ENCODE measurements at places on chromosomes 1 and 21. TPM values are rescaled to one million over a fixed set of nuclear protein-coding genes. Genes with fewer than 3 reads are reported as not detected.

The CITED4 gene
- 8.4 TPM for total RNA-seq

The SYT6 gene
- total RNA-seq, result not detected

GRCh38 chr1:81213279-81213678 lies 587.5 kb upstream of the ADGRL2 start:
- no peaks in the 10 kb centered on the region for H3K36me3 ChIP-seq
- no peak for DNase-seq

- H3K27me3 ChIP-seq, result no peaks in the 10 kb centered on the region
- no peaks in the 10 kb centered on the region for H3K4me1 ChIP-seq
- H3K4me3 ChIP-seq, result no peak overlapping the region
- no peaks in the 10 kb centered on the region for H3K36me3 ChIP-seq
Observed at GRCh38 chr1:27513958-27514357, 24.0 kb upstream of the WASF2 start.

GRCh38 chr21:45573452-45574035 lies 31.3 kb upstream of the SLC19A1 start:
- H3K4me3 ChIP-seq, result no peak overlapping the region
- H3K36me3 ChIP-seq, result no peaks in the 10 kb centered on the region
- no peak for DNase-seq
- H3K27me3 ChIP-seq, result no peaks in the 10 kb centered on the region

Measured in CD4-positive, alpha-beta memory T cell (primary cell).